ENCODE measurements at places on chromosomes 5 and 9.

GRCh38 chr9:109705515-109705914 is 74.5 kb upstream of the PALM2AKAP2 start:
- DNase-seq, result no peak

GRCh38 chr5:178382754-178383164 is 150.2 kb upstream of the PHYKPL start:
- no peak for DNase-seq

DNA sequence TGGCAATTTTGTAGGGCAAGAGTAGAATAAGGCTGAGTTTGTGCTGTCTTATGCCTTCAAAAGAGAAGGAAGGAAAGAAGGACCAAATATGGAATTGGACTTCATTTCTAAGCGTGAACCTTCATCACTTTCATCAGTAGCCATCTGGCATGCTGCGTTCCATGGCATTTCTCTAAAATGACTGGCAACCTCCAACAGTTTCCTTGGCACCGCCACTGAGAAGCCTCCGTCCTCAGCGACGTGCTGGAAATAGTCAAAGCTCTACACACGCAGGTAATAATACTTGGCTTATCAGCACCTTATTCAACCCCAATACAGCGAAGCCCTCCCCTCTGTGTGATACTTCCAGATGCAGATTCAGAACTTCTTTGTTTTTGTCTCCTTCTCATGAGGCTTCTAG is 169.7 kb upstream of the CD180 start:
- no peak for DNase-seq

- DNase-seq, result no peak
Observed at GRCh38 chr9:2142212-2142611, 127.1 kb downstream of the SMARCA2 start.

DNA sequence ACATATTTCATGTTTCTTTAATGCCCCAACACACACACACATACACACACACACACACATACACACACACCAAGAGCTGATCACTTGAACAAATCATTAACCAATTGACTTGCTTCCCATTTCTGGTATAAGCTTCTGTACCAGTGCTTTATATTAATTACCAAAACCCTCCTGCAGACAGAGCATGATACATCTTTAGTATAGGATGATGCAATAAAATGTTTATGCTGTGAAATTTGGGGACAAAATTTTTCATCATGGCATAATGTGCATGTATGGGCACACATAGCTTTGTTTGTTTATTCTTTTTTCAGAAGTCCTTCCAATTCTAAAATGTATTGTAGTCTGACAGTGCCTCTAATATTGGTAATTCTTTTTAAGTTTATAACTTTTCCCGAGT is 34.5 kb downstream of the SLC1A3 start:
- no peak for DNase-seq

Data from activated CD4-positive, alpha-beta T cell treated with anti-CD3 and anti-CD28 coated beads, Interleukin-2, amount 50 U/mL, for 16 hours (primary cell).